ENCODE measurements at places on chromosomes 2 and 18.

DNA sequence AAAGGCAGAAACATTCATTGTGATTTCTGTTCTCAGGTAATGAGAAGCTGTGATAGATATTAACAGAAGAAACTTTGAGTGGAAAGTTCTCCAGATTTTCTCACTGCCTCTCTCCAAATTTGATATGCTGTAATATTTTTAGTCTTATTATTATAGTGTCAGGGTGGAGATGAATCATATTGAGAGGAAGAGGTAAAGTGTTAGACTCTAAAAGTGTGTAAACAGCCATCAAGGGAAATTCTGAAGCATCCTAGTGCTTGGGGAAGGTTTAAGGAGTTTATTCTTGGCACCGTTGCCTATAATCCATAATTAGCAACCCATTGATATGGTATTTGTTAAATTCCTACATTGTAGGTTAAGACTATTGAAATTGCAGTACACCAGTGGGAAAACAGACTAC lies 104.7 kb upstream of the NABP1 start:
- DNase-seq: no peak

DNA sequence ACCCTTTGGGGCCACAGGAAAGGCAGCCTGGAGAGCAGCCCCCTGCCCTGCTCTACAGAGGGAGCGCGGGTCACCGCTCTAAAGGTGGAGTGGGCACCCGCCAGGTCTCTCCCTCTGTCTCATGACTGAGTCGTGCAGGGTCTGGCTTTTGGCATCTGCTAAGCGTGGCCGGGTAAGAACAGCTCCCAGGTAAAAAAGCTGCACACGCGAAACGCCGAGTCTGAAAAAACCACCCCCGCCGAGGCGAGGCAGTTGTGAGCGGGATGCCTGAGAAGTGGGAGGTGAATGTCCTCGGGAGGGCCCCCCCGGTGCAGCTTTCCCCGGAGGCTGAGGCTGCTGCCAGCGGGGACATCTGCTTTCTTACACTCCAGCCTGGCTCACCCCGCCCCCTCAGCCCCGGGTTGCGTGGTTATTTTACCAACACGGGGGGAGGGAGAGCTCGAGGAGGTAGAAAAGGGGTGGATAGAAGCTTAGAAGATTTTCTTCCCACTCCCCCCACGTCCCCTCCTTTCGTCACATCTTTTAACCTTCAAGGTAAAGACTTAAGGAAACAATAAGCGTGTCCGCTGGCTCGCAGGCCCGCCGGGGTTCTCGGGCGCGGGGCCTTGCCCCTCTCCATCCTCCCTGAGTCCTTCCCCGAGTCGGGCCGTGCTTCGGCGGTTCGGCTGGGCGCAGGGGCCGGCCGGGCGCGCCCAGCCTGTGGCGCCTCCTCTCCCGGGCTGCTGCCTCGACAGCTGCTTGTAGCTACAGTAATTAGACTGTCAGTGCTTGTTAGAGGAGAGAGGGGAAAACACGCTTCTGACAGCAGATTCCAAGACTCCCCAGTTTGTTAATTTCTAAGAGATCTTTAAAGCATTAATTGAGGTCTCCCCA lies 70.6 kb upstream of the PSMD14 start:
- no peak for DNase-seq

- no peak for DNase-seq
These were observed 51.2 kb upstream of the HAAO start for GRCh38 chr2:42843611-42844010.

DNA sequence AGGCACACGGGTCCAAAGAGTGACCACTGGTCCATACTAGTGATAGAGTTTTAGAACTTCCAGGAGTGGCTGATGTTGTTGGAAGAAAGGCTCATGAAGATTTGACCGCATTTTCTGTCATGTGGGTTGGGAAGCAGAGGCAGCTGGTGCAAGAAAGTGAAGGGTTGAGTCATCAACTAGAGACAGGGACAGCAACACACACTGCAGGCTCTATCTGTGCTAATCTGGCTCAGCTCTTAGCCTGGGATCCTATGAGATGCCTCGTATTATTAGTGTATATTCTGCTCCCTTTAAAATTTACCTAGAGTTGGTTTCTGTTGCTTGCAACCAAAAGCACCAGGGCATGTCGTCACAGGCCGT lies 2.5 kb upstream of the SH3RF3 start:
- DNase-seq: no peak

- no peak for DNase-seq
These were observed 19.7 kb downstream of the SAP130 start for GRCh38 chr2:128008074-128008672.

DNA sequence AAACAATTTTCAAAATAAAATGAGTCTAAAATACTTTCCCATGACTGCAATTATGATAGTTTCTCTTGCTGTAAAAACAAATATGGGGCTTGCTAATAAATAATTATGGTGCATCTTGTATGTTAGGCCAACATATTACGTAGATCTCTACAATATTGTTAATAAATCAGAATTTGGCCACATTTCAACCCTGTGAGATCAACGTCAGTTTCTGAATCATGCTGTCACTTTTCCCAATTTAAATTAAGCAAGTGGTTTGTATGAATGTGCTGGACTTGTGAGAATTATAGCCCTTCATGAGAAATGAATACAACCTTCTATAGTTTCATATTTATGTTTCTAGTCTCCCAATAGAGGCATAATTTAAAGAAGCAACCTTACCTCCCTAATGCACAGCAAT lies 808.9 kb downstream of the SUCLG1 start:
- no peak for DNase-seq

GRCh38 chr2:183993052-183993451 lies 605.3 kb upstream of the ZNF804A start:
- no peak for DNase-seq

DNA sequence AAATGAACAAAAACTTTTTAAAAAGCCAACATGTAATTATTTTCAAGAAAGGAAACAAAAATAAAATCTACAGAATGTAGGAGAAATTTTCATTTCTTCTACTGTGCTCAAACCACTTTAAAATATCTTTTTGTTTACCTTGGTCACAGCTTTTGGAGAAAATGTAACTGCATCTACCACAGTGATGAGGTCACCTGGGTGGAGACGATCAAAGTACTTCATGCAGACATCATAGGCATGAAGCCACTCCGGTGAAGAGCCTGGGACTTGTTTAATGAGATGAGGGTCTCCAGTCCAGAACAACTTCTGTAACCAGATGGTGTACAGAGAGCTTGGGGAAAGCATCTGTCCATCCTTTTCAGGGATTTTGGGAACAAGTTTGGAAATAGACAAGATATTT lies 285.8 kb downstream of the NBAS start:
- no peak for DNase-seq

GRCh38 chr2:171835386-171835785 lies 58.7 kb downstream of the SLC25A12 start:
- no peak for DNase-seq

DNA sequence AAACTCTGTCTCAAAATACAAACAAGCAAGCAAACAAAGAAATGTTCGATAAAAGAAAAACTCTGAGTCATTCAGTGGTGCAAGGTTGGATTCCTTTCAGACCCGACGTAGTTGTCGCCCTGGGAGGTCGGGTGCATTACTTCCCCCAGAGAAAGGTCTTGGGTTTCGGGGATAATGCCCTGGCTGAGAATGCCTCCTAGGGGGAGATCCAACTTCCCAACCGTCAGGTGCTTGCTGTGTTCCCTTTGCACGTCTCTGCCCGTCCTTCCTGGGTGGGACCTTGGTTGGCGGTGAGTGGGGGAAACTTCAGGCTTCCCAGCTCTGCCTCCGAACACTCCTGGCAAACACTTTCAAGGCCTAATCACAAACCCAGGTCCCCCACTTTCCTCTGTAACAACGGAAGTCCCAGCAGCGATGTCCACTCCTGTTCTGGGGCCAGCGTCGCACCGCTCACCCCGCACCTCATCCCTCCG lies 609 bp downstream of the TPGS2 start:
- DNase-seq: no peak

GRCh38 chr2:165406173-165406572 lies 63.3 kb upstream of the CSRNP3 start:
- no peak for DNase-seq

- DNase-seq: no peak
These were observed 1.6 kb downstream of the KANSL1L start for GRCh38 chr2:210169516-210170195.

DNA sequence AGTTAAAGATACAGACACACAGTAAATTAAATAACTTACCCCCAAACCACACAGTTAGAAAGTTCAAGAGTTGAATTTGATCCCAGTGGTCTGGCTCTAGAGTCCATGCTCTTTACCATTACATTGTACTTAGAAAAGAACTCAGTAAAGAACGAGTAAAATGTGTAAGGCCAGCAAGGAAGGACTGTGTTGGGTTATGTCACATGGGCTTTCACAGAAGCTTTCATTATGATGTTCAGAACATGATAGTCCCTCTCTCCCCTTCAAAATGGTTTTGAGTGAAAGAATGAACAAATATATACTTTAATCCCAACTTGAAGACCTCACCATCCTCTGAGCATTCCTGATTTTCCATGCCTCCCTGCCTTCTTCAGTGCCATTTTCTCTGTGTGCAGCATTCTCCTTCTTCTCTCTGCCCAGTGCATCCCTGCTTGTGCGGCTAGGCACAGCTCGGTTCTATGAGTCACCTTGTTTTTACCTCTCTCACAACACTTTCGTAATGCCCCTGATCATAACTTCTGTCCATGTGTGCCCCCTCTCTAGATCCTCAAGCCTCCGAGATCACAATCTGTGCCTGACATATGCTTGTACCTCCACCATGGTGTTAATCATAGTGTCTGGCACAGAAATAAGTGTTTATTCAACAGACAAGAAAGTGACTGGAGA lies 22.0 kb downstream of the RASGRP3 start:
- DNase-seq: no peak

DNA sequence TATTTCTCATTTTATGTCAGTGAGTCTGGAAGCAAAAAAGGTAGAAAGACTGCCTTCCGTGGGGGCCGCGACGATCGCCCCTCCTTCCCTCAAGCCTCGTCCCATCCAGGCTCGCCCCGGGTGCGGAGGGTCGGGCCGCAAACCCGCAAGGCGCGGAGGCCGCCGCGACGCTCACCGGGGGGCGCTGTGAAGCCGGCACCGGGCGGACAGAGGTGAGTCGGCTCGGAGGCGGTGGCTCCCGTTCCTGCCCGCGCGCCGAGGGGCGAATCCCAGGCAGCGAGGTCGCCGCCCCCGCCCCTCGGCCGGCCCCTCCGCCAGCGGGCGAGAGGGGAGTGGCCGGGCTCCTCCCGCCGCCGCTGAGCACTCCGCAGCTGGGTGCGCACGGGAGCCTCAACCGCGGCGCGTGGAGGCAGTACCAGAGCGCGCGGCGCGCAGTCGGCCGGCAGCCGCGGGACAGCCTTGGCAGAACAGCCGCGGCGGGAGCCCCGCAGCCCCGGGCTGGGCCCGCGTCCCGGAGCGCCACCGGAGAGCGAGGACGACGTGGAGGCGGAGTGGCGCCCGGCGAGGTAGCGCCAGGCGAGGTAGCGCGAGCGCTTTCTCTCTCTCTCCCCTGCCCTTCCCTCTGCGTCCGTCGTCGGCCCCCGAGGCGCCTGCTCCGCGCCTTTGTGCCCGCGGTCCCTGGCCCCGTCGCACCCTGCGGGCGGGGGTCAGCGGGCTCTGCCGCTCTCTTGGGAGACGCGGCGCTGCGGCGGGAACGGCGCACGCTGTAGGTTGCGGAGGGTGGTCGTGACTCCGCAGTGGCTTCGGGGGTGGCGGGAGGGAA lies at the start of gene MYO1B:
MYO1B (plus strand) TSS at position 359 of the 823 bp plus-strand sequence. CDS start 31,492 bp downstream, outside the sequence.
- peak; percentile 6 for DNase-seq

GRCh38 chr18:22872900-22873537 lies 60.1 kb upstream of the RBBP8 start:
- DNase-seq: no peak

- DNase-seq: no peak
These were observed 233.4 kb upstream of the SIX3 start for GRCh38 chr2:44707945-44708660.

- no peak for DNase-seq
These were observed 14.1 kb downstream of the MBP start for GRCh38 chr18:77118256-77119090.

GRCh38 chr2:206452242-206452641 lies 8.9 kb downstream of the ADAM23 start:
- no peak for DNase-seq

All from stimulated activated CD8-positive, alpha-beta memory T cell treated with anti-CD3 and anti-CD28 coated beads, Interleukin-15, amount 100 ng/mL, for 24 hours (primary cell).